Kidney epithelial cell (primary cell): ENCODE measurements at places on chromosomes 11 and 22. TPM values are rescaled to one million over a fixed set of nuclear protein-coding genes. Genes with fewer than 3 reads are reported as not detected.

FREY1 gene
- total RNA-seq, result not detected in 2 replicates

GRCh38 chr22:29821291-29822016 is 16.6 kb downstream of the ASCC2 start:
- peak; percentile 79 for DNase-seq

DNA sequence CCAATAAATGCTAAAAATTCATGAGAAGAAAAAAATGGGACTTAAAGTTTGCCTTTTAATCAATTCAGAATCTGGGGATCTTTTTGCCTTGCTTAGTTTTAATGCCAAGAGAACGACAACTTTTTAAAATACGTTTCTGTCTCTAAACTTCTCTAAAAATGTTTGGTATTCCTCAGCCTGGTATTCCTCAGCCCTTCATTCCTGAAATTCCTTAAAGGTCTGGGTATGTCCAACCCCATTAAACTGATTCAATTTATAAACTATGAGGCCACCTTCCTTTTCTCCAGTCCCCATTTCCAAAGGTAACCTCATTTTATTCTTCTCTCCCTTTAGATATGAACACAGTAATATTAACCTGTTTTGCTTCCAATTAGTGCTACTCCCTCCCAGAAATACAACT is 16.6 kb downstream of the POLA2 start:
- no peak for DNase-seq

GRCh38 chr22:38205261-38206128 is 3.7 kb downstream of the MAFF start:
- no peak for DNase-seq
